ENCODE measurements at places on chromosomes 6 and 20.

DNA sequence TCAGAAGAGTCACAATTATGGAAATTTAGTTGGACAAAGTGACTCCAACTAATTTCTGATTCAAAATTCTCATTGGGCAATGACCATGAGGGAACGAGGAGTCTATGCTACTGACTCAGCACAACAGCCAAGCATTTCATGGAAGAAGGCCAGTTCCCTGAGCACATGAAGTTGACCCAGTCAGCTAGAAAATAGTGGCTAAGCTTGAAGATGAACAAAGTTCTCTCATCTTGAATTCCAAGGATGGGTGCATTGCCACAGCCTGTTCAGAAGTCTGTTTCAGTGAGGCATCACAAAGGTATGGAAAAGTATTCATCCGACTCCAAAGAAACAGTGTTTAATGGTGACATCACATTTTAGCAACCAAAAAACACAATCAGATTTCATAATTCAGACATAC lies 676.9 kb downstream of the HACE1 start:
- no peak for DNase-seq

DNA sequence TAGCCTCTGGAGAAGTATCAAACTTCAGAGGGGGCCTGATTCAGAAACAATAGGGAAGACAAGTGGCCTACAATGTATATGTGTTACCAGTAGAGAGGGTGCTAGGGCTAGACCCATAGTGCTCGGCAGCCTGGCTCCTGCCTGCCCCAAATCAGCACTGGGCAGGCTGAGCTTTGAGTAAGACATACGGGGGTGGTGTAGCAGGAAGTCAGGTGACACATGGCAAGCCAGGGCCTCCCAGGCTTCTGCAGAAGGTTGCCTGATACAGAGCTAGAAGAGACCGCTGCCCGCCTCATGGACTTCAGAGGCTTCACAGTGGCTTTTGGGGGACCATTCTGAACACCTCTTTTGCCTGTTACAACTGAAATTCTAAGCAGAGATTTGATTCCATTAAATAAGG lies 43.4 kb downstream of the RALY start:
- DNase-seq: no peak

GRCh38 chr6:33066917-33067521 lies 6.4 kb downstream of the HLA-DPA1 start:
- DNase-seq: no peak

GRCh38 chr6:53917464-53917842 lies 122.6 kb downstream of the LRRC1 start:
- DNase-seq: no peak

GRCh38 chr6:77880501-77880900 lies 227.7 kb downstream of the MEI4 start:
- DNase-seq: no peak

GRCh38 chr6:163165922-163166321 lies 248.6 kb upstream of the QKI start:
- DNase-seq: no peak

DNA sequence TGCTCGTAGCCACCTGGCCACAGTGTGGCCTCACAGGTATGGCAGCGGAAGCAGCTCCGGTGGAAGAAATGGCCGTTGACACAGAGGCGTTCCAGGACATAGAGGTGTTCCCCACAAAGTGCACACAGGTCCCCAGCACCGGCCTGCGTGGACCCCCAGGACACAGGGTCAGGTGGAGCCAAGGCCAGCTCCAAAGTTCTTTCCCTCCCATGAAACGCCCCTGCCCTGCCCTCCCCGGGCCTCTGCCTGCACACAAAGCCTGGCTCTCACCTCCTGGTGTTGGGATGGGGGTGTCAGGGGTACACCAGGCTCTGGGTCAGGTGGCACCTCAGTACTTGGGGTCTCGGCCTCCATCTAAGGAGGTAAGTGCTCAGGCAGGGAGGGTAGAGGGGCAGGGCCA lies 6.6 kb downstream of the SMPD2 start:
- DNase-seq: no peak

DNA sequence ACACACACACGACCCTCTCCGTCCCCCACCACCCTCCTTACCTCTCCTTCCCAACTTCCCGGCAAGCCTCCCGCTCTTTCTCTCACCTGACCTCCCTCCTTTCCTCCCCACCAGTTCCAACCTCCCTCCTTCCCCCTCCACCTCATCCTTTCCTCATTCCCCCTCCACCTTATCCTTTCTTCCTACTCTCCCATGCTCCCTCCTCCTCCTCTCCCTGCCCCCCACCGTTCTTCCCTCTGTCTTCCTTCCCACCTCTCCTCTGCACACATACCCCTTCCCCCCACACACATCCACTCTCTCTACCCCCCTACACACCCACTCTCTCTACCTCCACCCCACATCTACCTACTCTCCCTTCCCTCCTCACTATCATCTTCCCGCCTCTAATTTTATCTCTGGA lies 144.2 kb downstream of the TBC1D32 start:
- no peak for DNase-seq

GRCh38 chr6:81816380-81816779 lies 63.9 kb upstream of the TENT5A start:
- DNase-seq: no peak

GRCh38 chr20:17189976-17190695 lies 36.7 kb upstream of the PCSK2 start:
- DNase-seq: no peak

DNA sequence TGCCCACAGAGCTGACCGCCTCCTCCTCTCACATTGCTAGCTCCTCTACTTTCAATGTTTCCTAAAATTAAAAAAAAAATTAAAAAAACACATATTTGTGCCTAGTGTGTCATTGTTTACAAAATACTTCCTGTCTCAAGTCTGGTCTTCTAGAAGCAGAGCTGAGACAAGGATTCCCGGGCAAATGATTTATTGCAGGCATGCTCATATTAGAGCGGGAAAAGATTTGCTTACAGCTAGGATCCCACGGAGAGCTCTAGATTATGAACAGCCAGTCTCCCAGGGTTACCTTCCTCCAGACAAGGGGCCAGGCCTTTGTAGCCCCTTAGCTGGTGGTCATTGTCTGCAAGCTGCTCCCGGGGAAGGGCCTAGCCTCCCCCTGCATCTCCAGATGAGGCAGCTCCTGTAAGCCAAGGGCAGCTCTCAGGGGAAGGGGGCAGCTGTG lies 9.4 kb downstream of the PACSIN1 start:
- DNase-seq: no peak

DNA sequence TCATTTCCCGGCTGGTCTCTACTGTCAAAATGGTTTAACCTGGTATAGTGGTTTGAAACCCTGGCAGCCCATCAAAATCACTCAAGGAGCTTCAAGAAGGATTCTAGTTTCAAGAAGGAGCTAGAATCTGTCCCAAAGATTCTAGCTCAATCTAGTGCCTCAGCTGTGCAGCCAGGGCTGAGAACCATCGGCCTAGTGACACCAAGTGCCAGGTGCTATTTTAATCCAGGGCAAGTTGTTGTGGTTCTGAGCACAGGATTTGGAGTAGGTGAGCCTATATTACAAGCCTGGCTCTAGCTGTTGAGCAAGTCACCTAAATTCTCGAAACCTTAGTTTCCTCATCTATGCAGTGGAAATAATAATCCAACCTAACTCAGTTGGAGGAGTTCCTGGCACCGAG lies 3.7 kb downstream of the MOCS1 start:
- no peak for DNase-seq

- DNase-seq: no peak
Observed at GRCh38 chr6:120735641-120736040, 598.6 kb downstream of the TBC1D32 start.

DNA sequence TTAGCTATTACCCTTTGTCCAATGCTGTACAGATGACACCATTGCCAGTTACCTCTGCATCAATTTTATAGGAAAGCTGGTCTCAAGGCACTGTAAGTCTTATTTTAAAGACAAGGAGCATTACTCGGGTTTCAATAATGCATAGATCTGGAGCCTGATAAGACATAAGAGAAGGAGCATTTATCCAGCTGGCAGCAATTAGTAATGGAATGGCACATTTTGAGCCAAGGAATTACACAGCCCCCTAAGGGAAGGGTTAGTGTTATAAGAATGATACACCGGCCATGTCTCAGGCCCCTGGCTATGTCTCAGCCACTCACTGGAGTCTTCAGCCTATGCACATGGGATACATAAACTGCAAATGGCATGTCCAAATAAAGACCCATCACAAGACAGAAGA lies 23.1 kb upstream of the TMEM242 start:
- no peak for DNase-seq

DNA sequence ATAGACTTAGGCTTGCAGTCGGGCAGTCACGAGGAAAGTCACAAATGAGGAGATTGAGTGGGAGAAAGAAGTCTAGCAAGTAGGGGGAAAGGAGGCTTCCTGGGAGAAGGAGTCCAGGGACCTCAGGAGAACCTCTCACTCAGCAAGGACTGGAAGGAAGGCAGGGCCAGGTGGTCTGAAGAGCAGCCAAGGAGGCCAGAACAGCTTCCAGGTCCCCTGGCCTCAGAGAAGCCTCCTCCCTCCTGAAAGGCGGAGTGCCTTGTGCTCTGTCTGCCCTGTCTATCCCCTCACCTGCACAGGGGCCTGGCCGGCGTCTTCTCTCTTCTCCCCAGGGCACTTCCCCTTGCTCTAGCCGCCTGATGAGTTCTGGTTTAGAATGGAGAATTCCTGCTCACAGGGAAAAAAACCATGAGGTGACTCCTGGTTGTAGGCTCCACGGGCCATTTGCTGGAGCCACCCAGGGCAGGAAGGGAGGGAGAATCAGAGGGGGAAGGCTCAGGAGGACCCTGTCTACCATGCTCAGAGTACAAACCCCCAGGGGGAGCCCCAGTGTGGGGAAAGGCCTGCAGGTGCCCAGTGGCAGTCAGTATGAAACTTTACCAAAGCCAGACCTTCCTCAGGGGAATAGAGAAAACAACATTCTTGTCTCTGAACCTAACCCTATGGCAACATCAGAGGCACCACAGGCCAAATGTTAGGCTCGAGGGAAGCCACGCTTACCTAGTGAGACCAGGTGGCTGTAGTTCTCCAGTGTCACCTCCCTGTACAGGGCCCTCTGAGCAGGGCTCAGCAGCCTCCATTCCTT lies 11.2 kb downstream of the ZNF337 start:
- no peak for DNase-seq

- DNase-seq: no peak
Observed at GRCh38 chr20:38986663-38987062, 24.5 kb downstream of the DHX35 start.

DNA sequence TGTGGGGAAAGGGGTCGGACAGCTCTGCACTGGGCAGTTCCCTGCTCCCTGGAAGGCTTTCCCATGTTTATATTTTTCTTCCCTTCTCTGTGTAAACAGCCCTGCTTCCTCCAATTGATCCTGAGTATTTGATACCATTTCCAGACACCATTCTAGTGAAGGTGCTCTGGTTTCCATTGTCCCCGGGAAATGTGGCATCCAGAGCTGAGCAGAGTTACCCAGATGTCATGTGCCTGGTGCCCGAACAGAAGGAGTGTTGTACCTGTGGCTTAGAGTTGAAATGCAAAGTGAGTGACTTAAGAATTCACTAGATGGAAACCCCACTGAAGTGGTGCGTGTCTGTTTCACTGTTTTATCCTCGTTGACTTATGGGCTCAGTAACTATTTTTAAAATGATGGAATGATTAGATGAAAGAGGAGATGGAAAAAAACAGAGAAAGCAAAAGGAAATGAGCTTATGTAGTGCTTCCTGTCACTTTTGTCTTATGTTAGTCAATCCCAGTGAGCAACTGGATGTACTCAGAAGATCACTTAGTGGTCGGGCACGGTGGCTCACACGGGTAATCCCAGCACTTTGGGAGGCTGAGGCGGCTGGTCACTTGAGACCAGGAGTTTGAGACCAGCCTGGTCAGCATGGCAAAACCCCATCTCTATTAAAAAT lies 83.8 kb downstream of the SASH1 start:
- no peak for DNase-seq

- no peak for DNase-seq
Observed at GRCh38 chr20:24797745-24798655, 151.1 kb upstream of the CST7 start.

DNA sequence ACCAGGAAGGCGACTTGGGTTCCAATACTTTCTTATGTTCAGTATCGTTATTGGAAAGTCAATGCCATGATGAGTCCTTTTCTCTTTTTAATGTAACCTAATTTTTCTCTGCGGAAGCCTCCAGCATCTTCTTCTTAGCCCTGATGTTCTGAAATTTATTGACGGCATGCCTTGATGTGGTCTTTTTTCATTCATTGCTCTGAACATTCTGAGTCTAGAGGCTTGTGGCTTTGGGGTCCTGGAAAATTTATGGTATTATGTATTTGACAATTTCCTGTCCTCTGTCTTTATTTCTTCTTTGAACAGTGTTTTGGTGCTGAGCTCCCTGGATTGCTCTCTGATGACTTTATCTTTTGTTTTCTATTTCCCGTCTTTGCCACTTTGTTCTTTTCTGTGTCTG lies 28.7 kb upstream of the MAS1 start:
- no peak for DNase-seq

Measured in KG1 (cell line).